Activated T-helper 1 cell treated with anti-CD3 and anti-CD28 coated beads, Interleukin-2, amount 50 U/mL, for 16 hours (primary cell): ENCODE measurements at places on chromosomes 7 and 10.

- DNase-seq = no peak
Observed at GRCh38 chr10:44278837-44279324, 106.0 kb downstream of the CXCL12 start.

GRCh38 chr7:19061331-19061730 is 56.1 kb downstream of the TWIST1 start:
- no peak for DNase-seq

DNA sequence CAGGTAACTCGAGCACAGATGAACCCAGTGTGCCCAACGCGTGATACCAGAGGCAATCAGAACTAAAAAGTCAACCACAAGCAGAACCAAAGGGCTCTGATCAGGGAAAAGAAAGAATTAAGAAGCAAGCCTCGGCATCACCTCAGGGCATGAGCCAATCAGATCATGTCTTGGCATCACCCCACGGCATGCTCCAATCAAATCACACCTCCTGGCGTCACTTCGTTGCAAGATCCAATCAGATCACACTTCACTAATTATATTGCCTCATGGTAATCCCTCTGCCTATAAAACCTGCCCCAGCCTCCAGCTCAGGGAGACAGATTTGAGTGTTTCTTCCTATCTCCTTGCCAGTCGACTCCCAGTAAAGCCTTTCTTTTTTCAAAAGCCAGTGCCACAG is 46.8 kb downstream of the TYW1B start:
- no peak for DNase-seq

GRCh38 chr7:157497744-157498651 is 161.2 kb downstream of the DNAJB6 start:
- no peak for DNase-seq

DNA sequence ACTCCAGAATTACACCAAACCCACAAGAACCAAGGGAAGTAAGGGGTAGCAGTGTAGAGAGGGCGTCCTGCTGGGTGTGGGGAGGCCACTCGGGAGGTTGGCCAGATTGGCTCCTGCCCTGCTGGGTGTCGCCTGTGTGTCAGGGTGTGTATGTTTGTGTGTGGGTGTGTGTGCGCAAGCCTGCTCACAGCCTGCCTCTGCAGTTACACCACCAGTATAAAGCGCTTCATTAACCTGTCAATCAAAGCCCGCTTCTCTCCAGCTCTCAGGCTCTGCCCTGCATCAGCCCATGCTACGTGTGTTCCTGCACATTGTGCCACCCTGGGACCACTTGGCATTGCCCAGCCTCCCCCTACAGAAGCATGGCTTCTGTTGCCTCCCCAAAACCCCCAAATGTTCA is 83.3 kb upstream of the PAX2 start:
- no peak for DNase-seq

DNA sequence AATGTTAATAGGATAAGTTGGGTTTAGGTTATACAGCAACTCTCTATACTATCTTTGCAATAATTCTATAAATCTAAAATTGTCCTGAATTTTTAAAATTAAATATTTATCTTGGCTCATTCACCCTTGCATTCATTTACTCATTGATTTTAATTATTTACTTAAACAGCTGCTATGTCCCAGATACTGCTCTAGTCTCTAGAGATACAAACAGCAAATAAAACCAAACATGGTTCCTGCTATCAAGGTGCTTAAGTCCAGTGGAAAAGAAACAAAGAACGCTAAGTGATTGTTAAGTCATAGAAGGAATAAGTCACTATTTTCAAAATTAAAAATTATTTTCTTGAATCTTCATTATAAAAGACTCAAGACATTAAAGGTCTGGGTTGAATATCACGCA is 29.9 kb upstream of the MAT1A start:
- no peak for DNase-seq

- DNase-seq = no peak
Observed at GRCh38 chr10:9302140-9302746, 1247.8 kb downstream of the GATA3 start.

GRCh38 chr7:108313086-108313485 is 143.2 kb downstream of the NRCAM start:
- DNase-seq = no peak

- no peak for DNase-seq
Observed at GRCh38 chr7:131932271-131932670, 375.8 kb upstream of the PODXL start.

DNA sequence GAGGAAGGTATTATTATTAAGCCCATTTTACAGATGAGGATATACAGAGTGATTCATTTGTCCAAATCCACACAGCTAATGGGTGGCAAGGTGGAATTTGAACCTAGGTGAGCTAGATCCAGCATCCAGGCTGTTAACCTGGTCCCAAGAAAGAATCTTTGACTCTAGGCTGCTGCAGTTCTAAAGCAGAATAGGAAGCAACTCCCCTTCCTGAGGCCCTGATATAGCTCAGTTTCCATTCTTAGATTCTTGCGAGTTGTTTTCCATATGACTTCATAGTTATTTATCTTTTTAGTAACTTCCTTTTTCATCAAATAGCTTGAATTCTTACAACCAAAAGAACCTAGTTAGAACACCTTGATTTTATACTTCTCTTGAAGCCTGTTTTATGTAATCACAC is 24.1 kb upstream of the ZC3HAV1L start:
- DNase-seq = no peak

- no peak for DNase-seq
Observed at GRCh38 chr10:104957178-104957841, 316.2 kb downstream of the SORCS3 start.

DNA sequence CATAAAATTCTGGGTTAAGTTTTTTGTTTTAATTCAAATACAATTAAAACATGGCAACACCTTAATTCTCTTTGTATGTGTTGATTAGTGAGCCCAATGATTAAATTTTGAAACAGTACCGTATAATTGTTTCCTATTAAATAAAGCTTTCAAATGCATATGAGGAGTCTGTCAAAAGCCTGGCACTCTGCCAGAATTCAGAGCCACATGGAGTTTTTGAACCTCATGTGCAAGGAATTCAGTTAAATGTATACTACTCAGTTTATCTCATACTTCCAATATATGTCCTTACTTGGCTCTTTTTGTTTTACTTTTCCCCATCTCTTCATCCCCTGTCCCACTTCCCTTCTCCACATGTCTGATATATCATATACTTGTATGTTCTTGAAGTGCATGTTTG is 165.6 kb upstream of the FAM3C start:
- no peak for DNase-seq

- DNase-seq = no peak
Observed at GRCh38 chr10:72616716-72617115, 9.2 kb downstream of the MICU1 start.

DNA sequence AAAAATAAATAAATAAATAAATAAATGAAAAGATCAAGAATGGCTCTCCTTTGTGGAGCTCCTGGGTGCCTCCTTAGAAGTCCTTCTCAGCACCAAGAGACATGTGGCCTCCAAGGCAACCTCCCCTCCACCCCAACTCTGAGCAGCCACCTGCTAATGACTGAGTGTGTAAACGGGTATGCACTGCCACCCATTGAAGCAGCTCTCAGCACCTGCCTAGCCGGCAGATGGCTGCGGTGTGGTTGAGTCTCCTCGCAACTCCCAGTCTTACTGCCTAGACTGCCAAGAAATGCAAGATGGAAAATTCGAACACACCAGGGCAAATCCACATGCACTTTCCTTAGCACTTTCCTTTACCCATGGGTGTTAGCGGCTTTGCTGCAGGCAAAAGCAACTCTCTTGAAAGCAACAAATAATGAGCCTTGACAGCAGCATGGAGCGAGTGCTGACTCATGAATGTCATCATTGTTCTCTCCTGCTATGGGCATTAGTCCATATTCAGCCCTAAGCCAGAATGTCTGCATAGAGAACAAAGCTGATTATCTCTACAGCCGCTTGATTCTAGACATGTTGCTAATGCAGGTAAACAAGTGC is 913.9 kb upstream of the AUTS2 start:
- no peak for DNase-seq

- no peak for DNase-seq
Observed at GRCh38 chr10:114523876-114524275, 119.6 kb upstream of the AFAP1L2 start.

- DNase-seq = no peak
Observed at GRCh38 chr10:46052791-46053375, 6.8 kb upstream of the MSMB start.

DNA sequence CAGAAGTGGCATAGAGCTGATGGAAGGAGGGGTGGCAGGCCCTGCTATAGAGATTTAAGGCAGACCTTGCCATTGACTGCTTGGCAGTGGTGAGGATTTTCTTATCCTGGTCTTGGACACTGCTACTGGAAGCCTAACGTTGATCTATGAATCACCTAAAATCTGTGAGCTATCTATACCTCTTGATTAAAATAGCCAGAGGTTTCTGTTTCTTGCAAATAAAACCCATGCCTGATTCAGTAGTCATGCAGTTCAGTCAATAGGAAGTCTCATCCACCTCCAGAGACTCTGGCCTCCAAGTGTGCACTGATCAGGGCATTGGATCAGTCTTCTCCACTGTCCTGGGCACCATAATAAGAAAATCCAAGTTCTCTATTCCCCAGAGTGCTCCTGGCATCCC is 286.5 kb downstream of the PTEN start:
- DNase-seq = no peak

DNA sequence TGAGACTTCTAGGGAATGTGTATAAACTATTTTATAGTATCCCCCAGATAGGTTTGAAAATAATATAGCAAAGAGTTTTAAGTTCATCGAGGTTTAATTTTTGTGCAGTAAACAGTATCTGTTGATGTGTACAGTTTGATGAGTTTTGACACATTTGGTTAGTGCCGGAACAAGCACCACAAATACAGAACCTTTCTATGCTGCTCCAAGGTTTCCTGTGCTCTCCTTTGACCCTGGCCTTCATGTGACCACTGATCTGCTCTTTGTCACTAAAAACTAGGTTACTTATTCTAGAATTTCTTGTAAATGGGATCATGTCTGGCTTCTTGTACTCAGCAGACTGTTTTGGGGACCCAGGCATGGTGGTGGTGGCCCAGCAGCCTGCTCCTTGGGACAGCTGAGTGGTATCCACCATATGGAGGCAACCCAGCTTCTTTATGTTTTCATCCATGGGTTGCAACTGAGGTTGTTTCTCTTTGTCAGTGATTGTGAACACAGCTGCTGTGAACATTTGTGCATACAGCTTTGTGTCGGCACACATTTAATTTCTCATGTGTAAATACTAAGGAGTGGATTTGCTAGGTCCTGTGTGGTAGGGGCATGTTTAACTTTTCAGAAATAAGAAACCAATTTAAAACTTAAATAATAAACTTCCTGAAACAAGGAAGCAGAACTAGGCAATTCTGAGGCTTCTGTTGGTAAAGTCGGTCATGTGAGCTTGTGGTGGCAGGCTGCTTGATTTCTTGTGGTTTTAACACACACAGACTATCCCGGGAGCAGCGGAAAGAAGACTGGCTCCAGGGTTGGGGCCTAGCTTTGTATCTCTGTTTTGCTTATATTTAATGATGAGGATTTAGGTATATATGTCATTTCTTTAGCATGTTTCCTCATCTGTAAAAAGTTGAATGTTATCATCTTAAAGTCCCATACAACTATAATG is 219.4 kb downstream of the ABCA13 start:
- DNase-seq = no peak

DNA sequence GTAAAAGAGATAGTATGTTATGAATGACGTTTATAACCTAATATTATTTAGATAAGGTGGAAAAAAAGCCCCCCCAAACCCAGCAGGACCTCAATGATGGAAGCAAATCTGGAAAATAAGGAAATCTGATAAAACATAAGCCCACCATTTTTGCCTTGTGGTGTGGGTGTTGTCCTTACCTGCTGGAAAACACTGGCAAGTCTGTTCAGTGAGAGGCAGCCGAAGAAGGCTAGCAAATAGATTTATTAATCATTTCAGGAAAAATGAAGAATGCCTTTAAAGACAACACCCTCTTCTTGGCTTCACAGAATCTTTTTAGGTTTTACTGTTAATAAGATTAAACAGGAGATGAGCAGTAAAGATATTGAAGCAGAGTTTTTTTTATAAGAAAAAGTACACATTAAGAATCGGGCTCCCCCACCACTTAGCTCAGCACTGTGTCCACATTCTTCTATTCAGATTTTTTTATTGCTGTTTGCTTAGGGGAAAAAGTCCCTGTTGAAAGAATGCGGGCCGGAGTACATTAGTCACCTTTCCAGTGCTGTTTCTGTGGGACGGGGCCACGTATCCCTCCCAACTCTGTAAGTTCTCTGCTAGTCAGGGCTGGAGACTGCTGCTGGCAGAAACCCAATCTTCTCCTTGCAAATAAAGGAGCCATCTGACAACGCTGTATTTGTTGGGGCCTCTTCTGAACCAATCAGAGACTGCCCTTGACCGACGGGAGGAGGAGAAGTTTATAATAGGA is 104.1 kb downstream of the EVX1 start:
- DNase-seq = no peak

DNA sequence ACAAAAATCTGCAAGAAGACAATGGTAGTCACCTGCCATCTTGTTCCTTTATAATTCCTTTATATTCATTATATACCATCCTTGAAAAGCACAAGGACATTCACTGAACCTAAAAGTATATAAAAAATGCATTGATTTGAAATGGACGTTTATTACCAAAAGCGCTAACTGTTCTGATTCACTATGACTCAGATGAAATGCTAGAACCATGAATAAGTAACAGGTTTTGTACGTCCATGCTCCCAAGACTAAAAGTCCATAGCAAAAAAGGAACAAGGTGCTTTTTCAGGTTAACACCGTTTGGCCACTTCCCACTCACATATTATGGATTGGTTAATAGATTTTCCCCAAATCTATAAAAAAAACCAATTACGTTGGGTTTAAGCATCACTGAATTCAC is 109.4 kb downstream of the PPP1R17 start:
- DNase-seq = no peak

DNA sequence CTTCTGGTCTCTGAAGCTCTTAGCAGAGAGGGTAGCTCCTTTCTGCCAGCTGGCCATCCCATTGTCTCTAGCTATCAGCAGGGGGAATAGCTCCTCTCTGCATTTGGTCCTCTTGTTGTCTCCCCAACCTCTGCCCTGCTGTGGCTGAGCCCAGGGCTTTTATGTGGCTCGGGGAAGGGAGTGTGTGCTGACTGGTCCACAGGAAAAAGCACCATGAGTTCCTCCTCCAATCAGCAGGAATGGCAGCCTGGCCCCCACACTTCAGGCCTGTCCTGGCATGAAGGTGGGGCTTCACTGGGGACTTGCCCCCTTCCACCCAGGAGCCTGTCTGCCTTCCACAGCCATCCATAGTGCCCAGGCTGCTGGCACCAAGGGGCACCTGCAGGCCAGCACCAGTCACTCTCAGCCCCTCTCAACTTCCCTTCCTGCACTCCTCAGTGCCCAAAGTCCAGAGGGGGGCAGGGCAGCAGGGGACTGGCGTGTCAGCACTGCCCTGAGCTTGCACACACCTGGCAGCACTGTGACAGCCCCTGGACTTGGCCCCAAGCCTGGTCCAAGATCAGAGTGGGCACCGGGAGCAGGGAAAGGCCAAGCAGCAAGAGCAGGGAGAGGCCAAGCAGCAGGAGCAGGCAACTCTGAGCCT is 36.2 kb downstream of the NOLC1 start:
- no peak for DNase-seq

- no peak for DNase-seq
Observed at GRCh38 chr7:16801111-16801542, 3.7 kb downstream of the AGR2 start.

GRCh38 chr10:91520661-91521060 is 110.5 kb downstream of the HECTD2 start:
- no peak for DNase-seq
